CD4-positive, alpha-beta T cell treated with Interleukin-15 for 4 hours (primary cell): ENCODE measurements at places on chromosomes 6 and 20.

- no peak for DNase-seq
These were observed 41.5 kb upstream of the FAM184A start for GRCh38 chr6:119119989-119120388.

GRCh38 chr6:89022798-89023197, 57.8 kb upstream of the PNRC1 start:
- no peak for DNase-seq

- DNase-seq: no peak
These were observed 62.8 kb downstream of the ATP9A start for GRCh38 chr20:51705400-51705799.

- no peak for DNase-seq
These were observed 52.9 kb upstream of the DEFB112 start for GRCh38 chr6:50102676-50103075.

- no peak for DNase-seq
These were observed 433.7 kb upstream of the MANEA start for GRCh38 chr6:95143408-95144180.

DNA sequence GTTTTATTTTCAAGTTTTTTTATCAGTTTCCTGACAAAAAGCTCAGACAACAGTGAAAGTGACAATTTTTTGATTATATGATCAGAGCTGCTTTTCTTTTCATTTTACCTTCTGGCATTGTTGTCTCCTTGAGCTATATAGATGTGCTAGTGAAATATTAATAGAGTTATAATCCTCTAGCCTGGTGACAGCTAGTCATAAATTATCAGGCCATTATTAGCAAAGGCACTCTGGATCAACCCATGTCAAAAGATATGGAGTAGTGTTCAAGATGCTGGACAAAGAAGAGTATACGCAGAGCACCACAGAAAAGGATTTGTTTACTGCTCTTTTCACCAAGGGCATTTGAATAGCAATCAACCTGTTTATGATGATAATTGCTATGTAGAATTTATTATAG, 1230.1 kb downstream of the HACE1 start:
- DNase-seq: no peak

- DNase-seq: peak; percentile 84
These were observed 7.5 kb downstream of the NRSN2 start for GRCh38 chr20:354298-354977.

DNA sequence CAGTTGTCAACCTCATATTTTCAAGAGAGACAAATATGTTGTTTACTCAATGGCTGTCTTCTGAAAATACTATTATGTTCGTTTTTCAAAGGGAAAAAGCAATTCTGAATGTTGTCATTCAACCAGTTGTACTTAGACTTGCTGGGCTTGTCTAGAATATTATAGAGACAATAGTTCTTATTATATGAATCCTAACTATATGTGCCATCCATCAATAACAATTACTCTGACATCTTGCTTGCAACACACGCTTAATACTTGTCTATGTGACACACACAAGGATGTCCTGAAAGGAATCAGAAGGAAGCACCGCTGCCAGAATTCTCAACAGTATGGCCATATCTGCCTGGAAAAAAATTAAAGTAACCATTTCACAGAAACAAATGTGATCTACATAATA, 283.3 kb upstream of the NRSN1 start:
- DNase-seq: no peak

DNA sequence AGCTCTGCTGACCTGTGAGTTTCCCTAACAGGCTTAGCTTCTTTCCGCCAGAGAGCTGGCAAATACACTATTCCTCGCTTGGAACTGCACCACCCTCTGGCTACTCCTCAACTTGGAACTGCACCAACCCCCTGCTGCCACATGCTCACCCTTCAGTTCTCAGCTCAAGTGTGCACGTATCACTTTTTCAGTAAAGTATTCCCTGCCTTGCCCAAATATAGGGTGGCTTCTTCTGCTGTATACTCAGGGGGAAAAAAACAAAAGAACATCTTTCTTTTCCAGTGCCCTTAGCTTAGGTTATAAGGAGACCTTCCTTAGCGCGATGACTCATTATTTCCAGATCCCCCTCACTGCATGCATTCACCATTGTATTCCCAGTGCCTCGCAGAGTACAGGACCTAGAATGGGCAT, 21.2 kb downstream of the GNAS-AS1 start:
- no peak for DNase-seq

- no peak for DNase-seq
These were observed 219.4 kb upstream of the SSTR4 start for GRCh38 chr20:22815603-22816315.

DNA sequence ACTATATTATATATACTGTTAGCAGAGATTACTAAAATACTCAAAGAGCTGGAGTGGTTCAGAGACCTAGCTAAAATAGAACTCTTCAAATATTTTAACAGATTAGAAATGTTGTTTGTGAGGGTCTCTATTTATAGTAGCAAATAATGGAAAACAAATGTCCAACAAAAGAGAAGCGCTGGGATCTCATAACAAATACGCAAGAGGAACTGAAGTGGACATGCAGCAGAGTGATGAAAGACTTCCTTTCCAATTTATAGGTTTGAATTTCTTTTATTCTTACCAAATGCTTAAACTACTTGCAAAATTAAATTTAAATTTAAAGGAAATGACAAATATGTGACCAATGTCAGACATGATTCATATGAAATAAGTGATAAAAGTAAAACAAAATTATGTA, 49.9 kb downstream of the PIGU start:
- DNase-seq: no peak

DNA sequence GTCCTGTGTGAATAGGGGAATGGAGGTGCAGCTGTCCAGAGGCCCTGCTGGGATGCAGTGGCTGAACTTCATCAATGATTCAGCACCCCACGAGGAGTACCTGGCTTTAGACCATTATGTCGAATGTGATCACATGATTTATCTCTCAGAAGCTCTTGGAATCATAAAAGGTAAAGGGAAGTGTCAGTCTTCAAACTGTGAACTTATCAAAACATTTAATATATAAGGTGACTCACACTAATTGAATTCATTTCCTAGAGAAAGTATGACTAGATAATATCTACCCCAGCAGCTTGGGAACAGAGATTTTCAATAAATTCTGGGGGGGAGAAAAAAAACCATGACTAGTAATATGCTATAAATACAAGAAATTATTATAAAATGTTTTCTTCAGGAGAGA, 29.5 kb downstream of the ALDH8A1 start:
- DNase-seq: no peak

DNA sequence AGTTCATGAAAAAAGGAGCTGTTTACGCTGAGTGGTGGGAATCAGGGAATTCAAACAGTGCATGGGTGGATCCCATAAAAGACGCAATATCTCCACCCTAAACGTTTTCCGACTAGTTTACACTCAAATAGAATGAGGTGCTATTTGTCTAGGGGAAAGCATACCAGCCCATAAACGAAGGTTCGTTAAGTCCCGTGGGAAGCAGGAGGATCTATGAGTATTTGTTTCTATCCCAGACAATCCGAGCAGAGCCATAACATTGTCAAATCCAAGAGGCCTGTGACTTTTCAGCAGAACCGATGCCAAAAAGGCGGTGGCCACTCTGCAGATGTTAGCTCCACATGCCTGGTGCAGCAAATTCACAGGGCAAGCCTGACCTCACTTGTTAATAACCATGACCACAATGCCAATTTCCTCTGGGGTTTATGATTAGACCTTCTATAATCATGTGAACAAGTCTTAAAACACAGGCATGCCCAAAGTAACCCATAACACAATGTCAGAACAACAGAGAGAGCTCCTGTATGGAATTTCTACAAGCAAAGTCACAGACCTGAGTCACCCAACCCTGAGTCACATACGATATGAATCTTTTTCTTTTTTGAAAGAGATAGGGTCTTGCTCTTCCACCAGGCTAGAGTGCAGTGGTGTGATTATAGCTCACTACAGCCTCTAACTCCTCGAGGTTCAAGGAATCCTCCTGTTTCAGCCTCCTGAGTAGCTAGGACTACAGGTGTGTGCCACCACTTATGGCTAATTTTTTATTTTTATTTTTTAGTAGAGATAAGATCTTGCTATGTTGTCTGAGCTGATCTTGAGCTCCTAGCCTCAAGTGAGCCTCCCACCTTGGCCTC, 123.3 kb downstream of the KIF13A start:
- DNase-seq: no peak

DNA sequence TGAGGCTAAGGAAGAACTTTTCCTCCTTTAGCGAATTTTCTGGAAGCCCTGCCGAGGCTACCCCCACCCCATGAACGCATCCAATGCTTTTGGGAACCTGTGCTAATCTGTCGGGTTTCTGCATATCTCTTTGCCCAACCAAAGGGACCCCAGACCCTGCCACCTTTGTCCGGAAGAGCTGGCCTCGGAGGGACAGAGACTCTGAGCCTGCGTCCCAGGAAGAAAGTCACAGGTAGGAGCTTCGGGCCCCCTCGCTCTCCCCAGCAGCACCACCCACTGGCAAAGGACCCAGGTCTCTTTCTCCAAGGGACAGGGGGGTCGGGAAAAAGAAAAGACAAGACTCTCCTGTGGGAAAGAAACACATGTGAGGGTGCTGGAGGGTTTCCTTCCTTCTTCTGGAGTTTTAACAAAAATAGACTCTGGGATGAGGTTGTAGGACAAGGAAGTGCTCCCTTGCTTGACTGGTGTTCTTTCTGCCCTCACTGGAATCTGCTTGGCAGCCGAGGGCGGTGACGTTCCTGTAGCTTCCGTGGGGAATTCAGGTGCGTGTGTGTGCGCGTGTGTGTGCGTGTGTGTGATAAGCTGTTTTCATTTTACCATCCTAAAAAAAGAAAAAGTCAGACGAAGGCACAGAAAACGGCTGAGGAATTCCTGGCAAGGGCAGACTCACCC, 16.3 kb upstream of the FOXC1 start:
- DNase-seq: no peak

DNA sequence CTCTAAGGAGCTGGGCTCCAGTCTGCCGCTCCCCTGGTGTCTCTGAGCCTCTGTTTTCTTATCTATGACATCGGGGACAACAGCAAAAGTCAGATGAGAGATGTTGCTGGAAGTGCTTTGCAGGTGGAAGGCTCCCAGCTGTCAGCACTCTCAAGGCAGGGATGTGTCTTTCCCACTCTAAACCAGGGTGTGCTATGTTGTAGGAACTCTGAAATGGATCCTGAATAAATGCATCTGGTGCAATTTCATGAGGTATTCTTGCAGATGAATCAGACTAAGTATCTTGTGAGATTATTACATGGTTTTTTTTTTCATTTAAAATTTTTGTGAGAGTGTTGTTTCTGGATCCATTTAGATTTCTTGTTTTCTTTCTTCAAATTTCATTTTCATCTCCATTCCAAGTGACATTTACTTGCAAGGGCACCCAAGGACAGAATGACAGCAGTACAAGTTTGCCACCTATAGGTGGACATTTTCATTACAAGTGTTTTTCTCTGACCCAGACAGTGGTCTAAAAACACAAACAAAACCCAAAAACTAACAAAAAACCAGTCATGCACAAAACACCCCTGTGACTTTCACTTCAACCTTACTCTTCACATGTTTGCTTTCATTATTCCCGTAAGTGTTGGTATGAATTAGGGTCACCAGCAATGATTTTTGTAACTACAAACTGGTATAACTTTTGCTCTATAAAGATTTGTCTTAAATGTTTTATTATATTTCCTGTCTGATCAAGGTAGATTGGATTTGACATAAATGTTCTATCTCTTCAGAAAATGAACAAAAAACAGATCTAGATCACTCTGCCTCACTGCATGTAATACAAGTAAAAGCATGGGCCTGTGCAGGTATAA, 14.7 kb upstream of the SIM1 start:
- peak; percentile 28 for DNase-seq

- DNase-seq: no peak
These were observed 26.9 kb downstream of the LIN28B start for GRCh38 chr6:104983776-104984175.

DNA sequence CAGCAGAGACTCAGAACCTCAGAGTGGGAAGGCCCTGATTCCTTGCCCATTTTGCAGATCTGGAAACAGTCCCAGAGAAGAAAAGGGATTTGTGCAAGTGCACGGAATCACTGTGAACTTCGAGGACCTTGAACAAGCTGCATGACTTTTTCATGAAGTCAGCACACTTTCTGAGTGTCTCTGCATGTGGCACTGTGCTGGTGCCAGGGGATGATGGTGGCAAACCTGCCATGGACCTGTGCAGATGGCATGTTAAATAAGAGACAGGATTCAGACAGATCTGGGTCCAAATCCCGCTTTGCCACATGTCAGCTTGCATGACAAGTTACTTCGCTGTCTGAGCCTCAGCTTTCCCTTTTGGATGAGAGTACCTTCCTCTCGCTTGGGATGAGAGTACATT, 26.8 kb downstream of the ZNF831 start:
- DNase-seq: no peak

GRCh38 chr20:25254986-25255680, 7.2 kb downstream of the PYGB start:
- no peak for DNase-seq

DNA sequence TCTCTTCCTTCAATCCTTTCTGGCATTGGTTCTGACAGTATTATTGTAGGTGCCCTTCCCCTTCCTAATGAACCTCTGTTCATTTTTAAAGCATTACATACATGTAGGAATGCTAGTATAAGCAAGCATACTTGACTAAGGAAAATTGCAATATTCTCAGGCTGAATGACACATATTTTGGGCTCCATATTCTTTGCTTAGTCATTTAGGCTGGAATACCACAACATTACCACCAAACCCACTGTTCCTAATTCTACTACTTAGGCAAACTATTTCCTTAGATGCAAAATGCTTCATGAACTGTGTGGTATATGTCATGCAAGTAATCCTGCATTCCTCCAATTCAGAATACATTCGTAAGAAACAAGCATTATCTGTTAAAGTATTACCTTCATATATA, 113.9 kb downstream of the PRDM1 start:
- DNase-seq: no peak

- no peak for DNase-seq
These were observed 6.2 kb upstream of the RNF217 start for GRCh38 chr6:124956018-124956417.

GRCh38 chr6:153405931-153406330, 274.8 kb upstream of the RGS17 start:
- no peak for DNase-seq

- DNase-seq: no peak
These were observed 119.4 kb upstream of the ARMC2 start for GRCh38 chr6:108728826-108729225.

DNA sequence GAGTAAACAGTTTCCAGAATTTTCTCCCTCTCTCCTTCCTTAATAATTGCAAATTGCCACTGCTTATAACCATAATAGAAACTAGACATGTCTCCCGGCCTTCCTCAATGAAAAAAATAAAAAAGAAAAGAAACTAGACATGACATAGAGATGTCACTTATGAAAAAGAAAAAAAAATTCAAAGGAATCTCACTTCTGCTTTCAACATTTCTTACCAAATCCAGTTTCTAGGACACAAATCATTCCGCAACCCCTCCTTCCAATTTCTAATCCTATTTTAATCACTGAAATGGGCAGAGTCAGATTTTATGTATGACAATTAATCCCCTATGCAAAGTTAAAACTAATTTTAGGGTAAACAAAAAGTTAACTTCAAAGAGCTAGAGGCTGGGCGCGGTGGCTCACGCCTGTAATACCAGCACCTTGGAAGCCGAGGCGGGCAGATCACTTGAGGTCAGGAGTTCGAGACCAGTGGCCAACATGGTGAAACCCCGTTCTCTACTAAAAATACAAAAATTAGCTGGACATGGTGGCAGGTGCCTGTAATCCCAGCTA, 40.1 kb upstream of the EEF1A1 start:
- no peak for DNase-seq
